ENCODE measurements at places on chromosomes 16 and 17. TPM values are rescaled to one million over a fixed set of nuclear protein-coding genes. Genes with fewer than 3 reads are reported as not detected.

DNA sequence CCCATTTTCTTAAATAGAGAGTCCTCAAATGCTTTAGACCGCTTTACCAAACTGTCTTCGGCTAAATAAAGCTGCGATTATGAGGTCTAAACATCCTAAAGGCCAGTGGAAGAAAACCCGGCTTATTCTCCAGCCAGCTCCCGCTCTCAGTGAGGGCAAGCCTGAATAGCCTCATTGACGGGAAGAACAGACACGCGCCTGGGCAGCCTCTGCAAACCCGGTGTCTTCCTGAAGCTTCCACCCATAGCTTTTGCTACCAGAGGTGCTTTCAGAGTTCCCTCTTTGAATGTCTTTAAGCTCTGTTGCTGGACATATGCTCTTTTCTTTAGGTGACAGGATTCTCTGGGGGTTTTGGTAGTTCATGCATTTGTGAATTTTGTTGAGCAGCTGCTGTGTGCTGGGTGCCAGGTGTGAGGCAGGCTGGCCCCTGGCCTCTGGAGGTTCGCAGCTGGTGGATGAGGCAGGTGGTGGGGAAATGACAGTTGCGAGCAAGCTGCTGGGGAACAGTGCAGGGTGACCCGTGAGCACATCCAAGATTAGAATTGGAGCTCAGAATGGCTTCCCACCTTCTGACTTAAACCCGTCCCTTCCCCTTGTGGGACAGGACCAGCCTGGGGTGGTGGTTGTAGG, 44.7 kb downstream of the CRISPLD2 start:
- no peak for DNase-seq

DNA sequence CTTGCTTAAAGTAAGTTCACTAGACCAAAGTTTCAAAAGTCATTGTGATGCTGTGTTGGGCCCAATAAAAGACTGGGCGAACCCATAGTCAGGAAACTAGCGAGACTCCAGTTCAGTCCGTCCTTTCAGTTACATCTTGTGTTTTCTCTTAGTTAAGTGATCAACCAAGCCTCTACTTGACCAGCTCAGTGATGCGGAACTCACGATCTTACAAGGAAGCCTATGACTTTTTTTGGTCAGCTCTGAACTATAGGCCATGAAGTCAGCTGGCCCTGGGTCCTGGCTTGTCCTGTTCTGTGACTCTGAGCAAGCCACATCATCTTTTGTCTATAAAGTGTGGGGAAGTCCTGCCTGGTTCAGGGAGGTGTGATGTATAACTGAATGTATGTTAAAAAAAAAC, 21.7 kb upstream of the WSCD1 start:
- DNase-seq: no peak

DNA sequence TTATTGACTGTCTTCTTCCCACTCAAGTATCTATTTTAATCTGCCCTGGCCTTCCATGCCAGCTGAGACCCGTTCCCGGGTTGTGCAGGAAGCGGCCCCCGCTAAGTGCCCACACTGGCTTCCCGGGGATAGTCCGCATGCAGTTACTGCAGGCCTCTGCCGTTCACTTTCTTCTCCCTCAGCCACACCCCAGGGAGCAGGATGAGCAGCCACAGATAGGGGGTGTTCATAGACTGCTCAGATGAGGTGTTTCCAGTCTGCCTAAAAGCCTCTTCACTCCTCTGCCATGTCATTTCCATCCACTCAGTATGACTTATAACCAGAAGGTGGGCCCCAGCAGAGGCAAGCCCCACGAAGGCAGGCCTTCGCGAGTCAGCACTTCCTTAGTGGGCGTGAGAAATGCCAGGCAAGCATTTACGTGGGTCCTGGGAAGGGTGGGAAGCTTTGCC, 7.7 kb downstream of the MED9 start:
- no peak for DNase-seq

The MYO15B gene
- total RNA-seq: 88.4 TPM

DNA sequence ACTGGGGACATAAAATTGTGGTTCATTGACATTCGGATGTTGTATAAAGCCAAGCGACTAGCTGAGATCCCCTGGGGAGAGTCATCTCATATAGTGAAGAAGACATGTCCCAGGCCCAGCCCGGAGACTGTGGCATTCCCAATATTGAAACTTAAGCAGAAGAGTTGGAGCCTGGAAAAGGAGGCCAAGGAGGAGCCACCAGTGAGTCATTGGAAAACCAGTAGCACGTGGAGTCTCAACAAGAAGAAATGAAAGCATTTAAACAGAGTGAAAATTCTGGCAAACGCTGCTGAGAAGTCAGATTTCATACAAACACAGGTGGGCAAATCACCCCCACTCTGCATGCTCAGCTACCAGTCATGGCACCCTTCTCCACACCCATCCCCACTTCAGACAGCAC, 9.4 kb upstream of the ELAC2 start:
- DNase-seq: no peak
